HT-29 (cell line): ENCODE measurements at places on chromosomes 5 and 9.

- DNase-seq, result no peak
Observed at GRCh38 chr5:131279204-131279603, 15.4 kb downstream of the CDC42SE2 start.

DNA sequence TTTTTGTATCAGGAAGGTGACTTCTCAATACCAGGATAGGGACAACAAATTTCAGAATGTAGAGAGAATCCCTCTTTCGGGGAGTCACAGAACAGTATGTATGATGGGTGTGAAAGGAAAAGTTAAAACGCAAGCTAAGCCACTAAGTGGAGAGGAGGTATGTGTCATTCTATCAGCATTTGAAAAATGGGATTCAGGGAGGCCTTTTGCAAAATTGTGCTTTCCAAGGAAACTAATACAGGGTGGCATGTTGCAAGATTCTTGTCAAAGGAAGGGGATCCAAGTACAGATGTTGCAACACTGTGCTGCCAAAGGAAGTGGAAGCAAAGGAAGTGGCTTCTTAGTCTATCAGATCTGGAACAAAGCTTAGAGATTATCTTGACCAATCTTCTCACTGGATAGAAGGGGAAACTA is 12.6 kb upstream of the TNIP1 start:
- peak; percentile 12 for DNase-seq

DNA sequence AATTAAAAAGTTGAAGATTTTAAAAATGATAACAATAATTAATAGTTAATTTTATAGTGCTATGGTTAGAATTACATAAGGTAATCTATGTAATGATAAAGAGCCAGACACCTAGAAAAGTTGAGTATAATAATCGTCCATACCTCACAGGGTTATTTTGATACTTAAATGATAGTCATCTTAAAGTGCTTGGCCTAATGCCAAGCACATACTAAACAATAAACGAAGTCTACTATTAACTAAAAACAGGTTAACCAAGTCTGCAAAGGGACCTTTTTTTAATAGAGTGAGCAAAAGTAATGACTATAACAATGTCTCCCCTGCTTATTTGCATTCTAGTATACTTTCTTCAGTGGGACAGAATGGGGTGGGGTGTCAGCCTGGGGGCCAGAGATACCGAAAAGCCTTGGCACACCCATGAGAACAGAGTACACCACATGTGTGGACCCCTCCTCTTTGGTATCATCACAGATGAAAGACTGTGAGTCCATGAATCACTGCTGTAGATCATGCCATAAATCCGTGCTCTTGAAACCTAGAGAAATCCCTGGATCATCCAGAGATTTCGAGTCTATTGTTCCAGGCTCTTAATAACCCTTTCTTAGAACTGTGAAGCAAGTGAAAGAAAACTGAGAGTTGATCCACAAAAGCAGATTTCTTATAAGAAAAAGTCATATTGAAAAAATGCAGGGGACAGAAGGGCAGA is 249.5 kb downstream of the PRELID2 start:
- DNase-seq, result peak; percentile 58

DNA sequence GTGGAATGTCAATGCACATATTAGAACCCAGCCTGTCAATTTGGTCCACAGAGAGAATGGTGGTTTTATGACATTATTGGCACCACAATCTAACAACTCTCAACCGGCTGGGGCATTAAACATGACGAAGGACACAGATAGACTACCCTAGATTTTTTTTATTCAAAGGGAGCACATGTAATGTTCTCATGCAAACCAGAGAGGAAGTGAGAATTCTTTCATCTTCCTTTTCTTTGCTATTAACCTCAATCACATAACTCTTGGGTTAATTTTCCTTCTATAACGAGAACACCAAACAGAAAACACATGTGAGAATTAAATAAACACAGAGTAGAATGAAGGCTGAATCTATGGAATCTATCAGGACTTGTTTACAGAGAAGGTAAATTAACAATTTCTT is 94.9 kb upstream of the TNC start:
- no peak for DNase-seq

DNA sequence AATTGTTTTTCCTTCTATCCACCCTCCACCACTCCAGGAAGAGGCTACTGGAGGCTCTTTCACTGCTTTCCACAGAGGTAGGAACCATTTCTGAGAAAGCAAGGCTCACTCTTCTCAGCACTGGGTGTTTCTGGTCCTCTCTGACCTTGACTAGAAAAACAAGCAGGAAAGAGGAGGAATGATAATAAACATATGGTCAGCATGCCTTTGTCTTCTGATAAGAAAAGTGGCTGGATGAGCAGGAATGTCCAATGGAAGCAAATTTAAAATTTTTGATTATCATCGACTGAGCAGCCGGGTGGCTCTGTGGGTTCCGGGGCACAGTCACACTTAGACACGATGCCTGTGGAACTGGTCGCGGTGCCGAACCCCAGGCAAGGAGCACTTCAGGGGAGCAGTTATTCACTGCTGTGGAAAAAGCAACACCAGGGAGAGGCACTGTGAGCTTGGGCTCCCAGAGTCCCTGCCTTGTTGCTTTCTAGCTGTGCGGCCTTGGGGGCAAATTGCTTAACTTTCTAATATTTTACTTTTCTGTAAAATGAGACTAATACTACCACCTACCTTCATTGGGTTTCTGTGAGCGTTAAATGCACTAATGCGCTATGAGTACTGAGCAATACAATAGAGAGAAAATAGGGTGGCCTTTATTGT is 157.0 kb upstream of the LHFPL2 start:
- DNase-seq, result no peak

- DNase-seq, result no peak
Observed at GRCh38 chr5:168477060-168477459, 9.2 kb upstream of the RARS1 start.

DNA sequence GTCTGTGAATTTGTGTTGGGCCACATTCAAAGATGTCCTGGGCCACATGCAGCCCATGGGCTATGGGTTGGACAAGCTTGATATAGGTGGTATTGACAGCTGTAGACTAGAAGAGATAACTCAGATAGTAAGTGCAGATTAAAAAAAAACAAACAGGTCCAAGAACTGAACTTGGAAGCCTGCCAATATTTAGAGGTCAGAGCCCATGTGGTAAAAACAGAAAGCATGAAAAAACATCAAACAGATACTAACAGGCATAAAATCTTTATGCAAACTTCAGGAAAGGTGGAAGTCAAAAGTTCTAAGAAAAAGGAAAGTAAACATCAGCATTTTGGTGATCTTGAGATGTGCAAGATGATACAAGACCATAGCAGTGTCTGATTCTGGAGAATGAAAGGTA is 155.1 kb upstream of the NR4A3 start:
- no peak for DNase-seq

DNA sequence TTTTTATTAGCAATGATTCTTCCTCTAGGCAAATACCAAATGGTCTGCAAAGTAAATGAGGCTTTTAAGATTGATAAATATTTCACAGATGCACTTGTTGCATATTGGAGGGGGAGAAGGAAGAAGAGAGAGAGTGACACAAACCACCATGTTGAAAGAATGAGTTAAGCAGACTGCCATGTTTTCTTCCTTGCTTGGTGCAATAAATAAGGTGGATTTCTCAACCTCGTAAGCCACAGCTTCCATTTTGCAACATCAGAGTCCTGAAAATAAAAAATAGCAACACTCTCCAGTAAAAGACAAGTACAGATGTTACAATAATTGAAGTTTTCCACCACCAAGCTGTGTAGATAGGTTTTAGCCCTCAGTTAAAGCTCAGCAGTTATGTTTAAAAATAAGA is 202.9 kb downstream of the SGCD start:
- no peak for DNase-seq

DNA sequence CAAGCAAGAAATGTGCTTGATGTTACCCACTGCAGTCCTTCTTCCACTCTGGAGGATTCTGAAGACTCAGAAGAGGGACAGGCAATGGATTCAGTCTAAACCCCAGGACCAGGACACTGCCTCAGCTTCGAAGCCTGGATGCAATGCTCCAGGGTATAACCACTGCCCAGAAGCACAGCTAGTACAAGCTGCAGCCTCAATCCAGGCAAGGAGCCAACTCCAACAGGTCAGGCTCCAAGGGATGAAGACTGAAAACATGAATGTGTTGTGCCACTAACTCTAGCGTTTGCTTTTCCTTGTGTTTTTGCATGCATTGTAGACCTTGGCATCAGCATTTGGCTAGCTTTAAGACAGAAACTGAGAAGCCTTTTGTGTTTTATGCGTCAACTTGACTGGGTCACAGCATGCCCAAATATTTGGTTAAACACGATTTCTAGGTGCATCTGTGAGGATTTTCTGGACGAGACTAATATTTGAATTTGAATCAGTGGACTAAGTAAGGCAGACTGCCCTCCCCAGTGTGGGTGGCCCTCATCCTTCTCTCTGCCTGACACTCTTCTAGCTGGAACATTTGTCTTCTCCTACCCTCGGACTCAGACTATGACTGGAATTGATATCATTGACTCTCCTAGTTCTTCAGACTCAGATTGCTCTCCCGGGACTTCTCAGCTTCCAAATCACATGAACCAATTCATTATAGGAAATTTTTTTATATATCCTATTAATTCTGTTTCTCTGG is 20.5 kb upstream of the GPX3 start:
- DNase-seq, result no peak

- DNase-seq, result no peak
Observed at GRCh38 chr5:138082033-138082432, 1.8 kb upstream of the WNT8A start.

- DNase-seq, result peak; percentile 17
Observed at GRCh38 chr9:107336718-107337360, 53.8 kb downstream of the RAD23B start.

DNA sequence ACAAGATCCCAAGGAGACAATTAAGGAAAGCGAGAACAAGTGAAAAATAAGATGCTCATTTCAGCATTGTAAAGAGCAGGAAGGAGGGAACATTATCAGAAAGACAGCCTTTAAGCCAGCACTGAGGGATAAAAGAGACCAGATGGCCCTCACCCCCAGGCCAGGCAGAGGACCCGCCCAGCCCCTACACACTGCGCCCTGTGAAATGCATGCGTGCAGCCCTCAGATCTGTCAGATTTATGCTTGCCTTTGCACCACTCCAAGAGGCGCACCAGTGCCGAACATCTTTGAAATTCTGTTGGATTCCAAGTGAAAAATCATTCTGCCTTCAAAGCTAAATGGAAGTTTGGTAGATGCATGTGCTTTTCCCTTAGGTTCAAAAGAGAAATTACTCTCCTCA is 378.0 kb downstream of the MLLT3 start:
- no peak for DNase-seq

- DNase-seq, result no peak
Observed at GRCh38 chr5:26610577-26610976, 427.8 kb downstream of the CDH9 start.

DNA sequence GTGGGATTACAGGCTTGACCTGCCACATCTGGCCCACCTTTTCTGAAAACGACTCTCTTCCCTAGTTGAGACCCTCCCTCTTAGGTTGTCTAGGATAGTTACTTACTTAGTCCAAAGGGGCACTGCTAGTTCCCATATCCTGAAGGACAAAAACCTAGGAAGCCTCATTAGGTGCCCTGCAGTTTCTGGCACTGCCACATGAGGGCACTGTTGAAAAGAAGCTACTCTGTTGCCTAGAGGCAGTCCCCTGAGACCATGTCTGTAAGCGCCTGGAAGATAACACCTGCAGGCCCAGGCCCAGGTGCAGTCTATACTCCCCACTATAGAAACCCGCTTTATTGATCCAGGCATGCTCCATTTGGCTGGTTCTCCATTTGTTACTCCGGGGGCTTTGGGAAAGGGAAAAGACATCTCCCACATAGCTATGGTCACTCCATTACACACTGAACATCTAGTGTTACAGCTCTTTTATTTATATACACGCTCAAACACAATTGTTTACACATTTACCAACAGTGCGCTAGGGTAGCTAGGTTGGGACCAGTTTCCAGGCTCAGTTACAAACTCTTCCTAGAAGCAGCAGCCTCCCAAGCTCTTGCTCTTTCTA is 73.4 kb upstream of the PPARGC1B start:
- peak; percentile 63 for DNase-seq
